Effector memory CD8-positive, alpha-beta T cell (primary cell): ENCODE measurements at places on chromosomes 3 and 15.

DNA sequence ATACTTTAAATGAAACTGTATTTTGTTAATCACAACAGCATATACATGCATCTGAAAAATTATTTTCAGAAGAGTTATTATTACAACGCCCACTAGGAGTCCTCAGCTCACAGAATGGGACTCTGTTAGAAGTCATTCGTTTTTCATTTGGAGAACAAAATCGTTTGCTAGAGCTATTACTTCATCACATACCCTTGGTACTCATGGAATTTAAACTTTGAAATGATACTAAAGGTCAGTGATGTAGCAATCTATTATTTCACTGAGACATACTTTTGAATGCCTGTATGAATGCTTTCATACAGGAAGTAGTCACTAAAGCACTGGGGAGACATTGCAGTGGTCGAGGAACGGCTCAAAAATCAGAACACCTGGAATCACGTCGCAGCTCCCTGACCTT lies 198.1 kb downstream of the MBNL1 start:
- DNase-seq, result no peak

DNA sequence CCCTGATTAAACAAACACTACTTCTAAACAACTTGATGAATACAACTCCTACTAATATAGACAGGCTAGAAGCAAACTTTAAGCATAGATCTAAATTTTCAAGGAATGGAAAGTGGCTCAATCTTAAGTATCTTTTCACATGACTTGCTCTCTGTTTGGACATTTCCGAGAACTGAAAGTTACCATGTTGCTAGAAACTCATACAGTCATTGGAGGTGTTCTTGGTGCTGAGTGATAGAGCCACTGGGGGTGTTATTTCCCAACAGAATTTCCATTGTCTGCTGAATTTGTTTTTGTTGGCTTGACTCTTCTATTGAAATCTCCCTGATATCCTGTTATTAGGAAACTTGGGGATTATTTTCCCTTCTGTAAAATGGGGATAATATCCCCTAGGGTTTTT lies 264.5 kb upstream of the RASGRP1 start:
- no peak for DNase-seq

DNA sequence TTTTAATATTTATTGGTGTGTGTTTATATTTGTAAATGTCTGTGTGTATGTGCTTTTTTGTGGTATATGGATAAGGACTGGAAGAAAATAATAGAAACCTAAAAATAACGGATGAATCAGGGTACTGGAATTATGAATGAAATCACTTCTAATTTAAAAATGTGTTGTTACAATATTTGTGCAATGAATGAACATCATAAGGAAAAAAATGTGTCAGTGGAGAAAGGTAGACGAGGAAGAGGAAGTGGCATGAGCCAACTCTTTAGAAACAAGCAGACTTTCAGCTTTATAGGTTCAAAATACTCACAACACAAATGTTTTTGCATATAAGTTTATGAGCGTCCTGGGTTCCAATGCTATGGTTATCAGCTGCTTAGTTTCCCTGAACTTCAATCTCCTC lies 59.4 kb downstream of the SOX2 start:
- DNase-seq, result no peak

GRCh38 chr3:102444101-102444500 lies 9.3 kb downstream of the ZPLD1 start:
- no peak for DNase-seq

DNA sequence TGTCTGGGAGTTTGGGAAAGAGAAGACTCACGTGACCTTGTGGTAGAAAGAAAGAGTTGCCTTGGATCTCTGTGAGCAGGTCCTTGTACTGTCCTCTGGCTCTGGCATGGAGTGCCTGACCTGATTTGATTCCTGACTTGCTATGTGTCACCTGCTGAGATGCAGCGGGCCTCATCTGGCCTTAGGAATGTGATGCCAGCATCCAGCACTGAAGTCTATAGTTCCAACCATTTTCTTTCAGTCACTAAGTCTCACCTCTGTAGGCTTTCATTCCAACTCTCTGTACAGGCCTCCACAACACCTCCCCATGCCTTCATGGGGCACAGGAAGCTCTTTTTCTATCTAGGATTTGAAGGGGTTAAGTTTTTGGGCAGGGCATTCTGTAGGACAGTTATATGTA lies 12.1 kb upstream of the OXSR1 start:
- DNase-seq, result no peak

DNA sequence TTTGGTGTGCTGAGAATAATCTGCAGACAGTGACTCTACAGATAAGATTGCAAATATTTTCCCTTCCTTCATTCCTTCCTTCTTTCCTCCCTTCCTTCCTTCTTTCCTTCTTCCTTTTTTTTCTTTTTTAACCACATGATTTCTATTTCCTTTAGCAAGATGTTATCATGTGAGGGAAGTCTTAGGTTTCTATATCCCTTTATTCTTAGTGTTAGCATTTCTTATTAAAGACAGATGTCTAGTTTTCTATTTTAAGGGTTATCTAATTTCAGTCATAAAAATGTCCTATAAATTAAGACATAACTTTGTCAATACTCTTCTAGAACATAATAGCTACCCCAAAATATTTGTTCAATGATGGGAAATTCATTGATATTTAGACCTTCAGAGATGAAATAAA lies 470.9 kb downstream of the LPP start:
- no peak for DNase-seq

- no peak for DNase-seq
Measured at GRCh38 chr3:124650798-124651197, 79.5 kb upstream of the UMPS start.

DNA sequence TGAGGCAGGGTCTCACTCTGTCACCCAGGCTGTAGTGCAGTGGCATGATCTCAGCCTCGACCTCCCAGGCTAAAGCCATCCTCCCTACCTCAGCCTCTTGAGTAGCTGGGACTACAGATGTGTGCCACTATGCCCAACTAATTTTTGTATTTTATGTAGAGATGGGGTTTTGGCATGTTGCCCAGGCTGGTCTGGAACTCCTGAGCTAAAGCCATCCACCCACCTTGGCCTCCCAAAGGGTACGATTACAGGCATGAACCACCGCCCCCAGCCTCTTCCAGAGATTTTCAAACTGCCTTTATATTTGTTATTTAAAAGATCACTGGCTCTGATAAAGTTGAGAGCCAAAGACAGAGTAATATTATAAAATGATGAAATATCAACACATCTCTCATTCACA lies 37.3 kb downstream of the BSN start:
- DNase-seq, result no peak

DNA sequence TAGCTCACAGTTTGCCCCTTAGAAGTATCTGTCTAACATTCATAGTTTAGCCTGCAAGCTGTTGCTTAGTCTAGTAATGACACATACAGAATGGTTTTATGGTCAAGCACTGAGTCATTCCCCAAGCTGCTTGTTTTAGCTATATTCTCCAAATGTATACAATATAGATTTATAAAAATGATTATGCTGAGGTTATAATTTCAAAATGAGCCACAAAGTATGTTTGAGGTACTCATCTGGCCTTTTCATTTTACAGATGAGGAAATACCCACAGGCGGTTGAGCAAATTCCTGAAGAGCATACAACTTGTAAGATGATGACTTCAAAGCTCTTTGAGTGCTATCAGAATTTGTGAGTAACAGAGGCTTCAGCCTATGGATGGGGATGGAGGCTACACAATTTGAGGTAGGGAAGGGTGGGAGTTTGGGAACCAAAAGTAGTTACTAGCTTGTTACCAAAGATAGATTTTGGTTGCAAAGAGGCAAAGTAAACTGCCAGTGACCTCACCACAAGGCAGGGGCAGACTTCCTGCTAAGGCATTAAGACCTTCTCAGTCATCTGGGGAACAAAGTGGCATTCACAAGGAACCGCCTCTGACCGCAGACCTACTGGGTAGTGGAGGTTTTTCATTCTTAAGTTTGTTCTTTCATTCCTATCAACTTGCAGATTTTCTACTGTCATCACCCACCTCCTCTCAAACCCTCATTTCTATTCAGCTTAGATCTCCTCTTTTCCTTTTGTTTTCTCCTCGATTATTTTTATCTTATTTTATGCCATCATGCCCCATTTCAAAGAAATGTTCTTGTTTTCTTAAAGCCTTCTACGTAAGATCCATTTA lies 257.2 kb upstream of the NECTIN3 start:
- peak; percentile 9 for DNase-seq

DNA sequence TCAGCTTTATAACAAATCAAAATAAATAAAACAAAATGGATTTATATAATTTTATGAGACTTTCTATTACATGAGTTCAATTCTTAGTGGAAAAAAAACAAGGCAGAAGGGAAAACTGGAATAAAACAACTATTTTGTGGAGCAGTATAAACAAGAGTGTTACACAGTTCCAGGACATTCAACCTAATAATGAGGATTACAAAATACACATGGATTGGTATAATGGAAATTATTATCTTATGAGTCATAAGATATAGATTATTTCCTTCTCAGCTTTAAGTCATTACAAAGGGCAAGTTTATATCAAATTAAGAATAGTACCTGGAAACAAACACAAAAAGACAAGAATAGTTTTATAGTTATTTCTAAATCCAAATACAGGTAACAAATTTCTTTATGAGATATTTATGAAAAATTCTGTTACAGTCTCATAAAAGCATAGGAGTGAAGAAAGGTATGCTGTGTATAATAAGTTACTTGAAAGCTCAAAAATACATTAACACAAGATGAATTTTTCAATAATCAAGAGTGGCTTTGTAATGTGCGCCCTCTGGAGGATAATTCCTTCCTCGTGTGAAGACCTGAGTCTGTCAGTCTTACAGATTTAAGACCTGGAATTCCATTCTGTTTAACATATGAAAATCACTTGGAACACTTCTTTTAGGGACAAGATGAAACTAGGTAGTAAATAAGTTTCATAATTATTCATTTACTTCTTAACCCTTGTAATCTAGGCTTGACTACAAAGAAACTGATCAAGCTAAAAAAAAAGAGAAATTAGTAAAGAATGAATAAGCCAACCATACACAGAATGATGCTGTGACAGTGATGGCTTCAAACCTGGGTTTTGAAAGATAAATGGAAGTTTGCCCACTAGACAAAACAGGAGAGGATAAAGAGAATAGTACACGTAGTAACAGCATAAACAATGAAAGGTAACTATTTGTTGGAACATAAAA lies 9.5 kb downstream of the COPS2 start:
- peak; percentile 34 for DNase-seq

- no peak for DNase-seq
Measured at GRCh38 chr3:19446138-19446537, 297.8 kb downstream of the KCNH8 start.
